Umbilical cord (tissue), 2 donors: ENCODE measurements at places on chromosomes 2 and 18.
A peak's percentile ranks its signal among the peaks of the same experiment; 100 is the strongest.

DNA sequence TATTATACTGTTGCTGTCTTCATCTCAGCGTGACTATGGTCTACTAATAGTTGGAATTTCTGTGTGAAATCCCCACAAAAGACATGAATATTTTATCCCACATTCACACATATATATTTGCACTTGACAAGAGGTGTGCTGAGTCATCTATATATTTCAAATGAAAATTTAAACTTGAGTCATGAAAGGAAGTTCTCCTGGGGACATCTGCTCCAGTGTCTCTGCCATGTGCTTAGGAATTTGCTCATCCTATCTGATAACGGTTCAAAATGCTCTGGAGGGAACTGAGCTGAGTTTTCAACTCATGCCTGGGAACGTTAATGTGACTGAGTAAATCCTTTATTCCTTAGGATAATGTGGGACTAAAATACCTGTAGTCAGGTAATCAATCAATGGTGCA is 326.2 kb upstream of the MEX3C start:
- no peak for DNase-seq

DNA sequence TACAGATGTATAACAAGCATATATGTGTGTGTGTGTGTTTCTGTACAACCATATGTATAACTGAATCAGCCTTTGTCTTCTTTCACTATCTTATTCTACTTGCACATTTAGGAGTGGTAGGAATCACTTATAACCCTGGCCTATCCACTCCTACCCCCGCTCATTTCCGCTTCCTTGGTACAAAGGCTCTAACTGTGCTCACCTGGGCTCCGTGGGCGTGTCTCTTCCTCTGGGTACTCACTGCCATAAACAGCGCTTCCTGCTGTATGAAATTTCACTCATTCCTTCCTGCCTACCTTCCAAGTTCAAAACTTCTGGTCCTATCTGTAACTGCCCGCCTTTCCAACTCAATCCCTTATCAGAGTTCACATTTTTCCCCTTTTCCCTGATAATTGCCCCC is 815.5 kb downstream of the EPHA4 start:
- no peak for DNase-seq

DNA sequence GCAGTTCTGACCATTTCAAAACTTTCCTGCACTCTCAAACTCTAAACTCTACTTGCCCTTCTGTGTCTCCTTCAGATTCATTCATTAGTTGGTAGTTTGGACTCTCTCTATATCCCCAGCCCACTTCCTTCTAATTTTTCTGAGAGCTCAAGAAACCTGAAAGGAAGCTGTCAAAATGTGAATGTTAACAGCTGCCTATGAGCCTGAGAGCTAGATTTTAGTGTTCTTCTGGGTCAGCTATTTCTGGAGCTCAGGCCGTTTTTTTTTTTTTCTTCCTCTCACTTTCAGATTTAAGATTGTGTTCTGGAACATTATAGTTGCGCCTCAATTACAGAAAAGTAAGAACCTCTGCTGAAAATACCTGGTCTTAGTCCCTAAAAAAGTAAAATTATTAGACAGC is 73.1 kb downstream of the RTN4 start:
- peak; percentile 55 for DNase-seq

- no peak for DNase-seq
Observed at GRCh38 chr2:191369034-191369433, 123.8 kb downstream of the MYO1B start.

- no peak for DNase-seq
Observed at GRCh38 chr2:61253136-61253535, 91.1 kb downstream of the C2orf74 start.

DNA sequence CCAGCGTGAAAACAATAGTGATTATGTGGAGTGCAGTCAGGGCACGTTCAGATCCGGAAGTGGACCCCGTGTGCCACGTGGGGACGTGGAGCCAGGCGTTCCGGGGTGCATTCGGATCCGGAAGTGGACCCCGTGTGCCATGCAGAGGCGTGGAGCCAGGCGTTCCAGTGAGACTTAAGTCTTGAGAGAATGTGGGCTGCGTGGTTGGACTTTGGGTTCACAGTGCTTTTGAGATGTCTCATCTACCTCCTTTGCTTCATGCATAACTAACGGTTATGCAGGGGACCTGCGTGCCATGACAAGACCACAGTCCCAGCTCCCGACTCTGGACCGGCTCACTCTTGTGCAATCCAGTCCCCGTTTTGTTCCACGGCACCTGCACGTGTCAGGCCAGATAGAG is 28.8 kb downstream of the CTDP1 start:
- DNase-seq: no peak

DNA sequence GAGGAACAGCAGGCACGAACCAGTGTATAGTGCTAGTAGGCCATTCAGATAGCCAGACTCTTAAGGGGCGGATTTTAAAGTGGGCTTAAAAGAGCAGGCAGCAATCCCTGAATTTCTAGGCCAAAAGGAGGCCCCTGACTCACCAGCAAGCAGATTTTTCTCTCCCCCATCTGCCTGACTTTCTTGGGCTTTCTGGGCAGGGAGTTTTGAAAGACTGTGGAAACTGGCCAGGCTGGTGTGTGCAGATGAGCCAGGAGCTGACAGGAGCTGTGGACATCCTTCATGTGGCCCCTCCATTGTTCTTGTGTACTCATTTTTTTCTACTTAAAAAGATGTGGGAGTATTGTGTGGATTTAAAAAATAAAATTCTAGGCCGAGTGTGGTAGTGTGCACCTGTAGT is 59.0 kb downstream of the GLI2 start:
- peak; percentile 73 for DNase-seq

DNA sequence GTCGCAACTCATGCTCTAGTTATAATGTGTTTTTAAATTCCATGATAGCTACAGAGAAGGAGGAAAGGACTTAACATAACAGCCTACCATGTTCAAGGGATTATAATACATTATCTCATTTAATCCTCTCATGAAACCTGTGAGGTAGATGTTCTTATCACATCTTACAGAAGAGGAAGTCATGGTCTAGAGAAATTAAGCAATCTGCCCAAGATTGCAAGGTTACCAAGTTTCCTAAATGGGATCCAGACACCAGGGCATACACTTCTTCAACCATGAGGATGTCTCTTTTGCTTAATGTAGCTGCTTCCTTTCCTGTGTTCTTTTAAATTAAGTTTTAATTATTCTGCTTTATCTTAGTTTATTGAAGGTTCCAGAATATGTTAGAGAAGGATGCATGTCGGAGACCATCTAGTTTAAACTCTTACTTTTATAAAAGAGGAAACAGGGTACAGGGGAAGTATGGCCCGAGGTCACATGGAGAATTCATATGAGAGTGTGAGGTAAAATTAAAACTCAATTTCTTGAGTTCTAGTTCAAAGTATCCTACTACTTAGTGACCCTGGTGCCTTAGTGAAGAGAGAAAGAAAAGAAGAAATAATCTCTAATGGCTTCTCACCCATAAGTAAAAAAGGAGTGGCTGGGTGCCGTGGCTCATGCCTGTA is 3.6 kb upstream of the IL1A start:
- DNase-seq: peak; percentile 8

DNA sequence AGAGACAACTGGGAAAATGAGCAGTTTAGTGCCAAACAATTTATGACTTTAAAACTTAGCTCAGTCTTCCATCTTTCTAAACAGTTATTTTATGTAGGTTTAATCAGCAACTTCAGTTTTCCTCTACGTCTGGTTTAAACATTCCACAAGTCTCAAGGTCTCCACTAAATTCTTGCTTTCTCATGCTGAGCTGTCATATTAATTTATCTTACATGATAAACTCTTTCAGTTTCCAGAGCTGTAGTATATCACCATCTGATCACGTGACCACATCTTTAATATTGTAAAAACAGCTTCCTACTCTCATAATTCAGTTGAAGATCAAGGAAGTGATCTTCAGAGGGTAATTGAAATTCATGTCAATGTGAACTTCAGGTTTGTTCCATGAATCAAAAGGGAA is 158.6 kb downstream of the ZNF804A start:
- peak; percentile 32 for DNase-seq

GRCh38 chr2:234125451-234126145 is 75.1 kb downstream of the SPP2 start:
- no peak for DNase-seq

DNA sequence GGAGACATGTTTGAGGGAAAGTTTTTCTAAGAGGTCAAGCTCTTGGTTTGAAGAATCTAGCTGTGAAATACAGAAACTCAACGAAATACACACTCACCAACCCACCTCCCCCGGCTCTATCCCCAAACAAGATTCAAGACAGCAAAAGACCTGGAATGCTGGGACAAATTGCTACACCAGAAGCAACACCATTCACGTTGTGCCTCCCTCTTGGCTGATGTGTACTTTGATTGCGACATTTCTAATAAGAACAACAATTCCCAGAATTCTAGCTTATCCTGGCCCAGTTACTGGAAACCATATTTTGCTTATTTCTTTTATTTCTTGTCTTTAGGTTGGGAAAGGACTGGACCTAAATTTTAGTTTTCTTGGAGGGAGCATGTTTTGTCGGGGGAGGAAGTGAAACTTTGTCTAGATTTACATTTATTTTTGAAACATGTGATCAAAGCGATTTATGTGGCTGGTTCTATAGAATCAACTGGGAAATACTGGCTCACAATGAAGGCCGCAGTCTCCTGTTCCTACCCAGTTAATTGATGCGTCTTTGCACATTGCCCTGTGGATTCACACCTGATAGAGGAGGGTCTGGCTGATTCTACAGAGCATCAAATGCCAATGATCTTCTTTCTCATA is 29.6 kb upstream of the LPIN1 start:
- no peak for DNase-seq

GRCh38 chr2:84986018-84986417 is 15.1 kb downstream of the KCMF1 start:
- DNase-seq: no peak

- DNase-seq: no peak
Observed at GRCh38 chr2:23601301-23601965, 216.5 kb downstream of the KLHL29 start.

DNA sequence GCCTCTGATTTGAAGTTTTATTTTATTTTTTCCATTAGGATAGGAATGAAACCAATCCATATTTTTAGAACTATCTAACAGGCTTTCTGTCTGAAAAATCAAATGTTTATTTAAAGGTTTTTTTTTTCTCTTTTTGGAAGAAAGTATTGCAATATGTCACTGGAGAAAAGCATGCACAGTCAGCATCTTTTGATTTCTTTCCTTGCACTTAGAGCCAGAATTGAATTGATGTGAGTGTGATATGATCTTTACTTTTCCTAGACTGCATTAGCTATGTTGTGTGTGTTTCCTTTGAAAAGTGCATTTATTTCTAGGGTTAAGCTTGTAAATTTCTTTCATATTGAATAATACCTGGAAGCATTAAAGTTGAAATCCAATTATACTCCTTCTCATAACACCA is 87.6 kb downstream of the ASXL3 start:
- DNase-seq: no peak

GRCh38 chr2:29010946-29011345 is 29.8 kb downstream of the TOGARAM2 start:
- DNase-seq: peak; percentile 66
